ENCODE measurements at places on chromosomes 5 and 9. TPM values are rescaled to one million over a fixed set of nuclear protein-coding genes. Genes with fewer than 3 reads are reported as not detected.

GRCh38 chr9:107586493-107586892, 96.9 kb upstream of the KLF4 start:
- no peaks in the 10 kb centered on the region for H3K27me3 ChIP-seq
- DNase-seq: no peak
- no peak overlapping the region for H3K27ac ChIP-seq

GRCh38 chr9:33843312-33843961, 26.5 kb downstream of the UBE2R2 start:
- H3K4me1 ChIP-seq: peaks cover 4% of the 10 kb centered on the region
- no peak for DNase-seq
- H3K36me3 ChIP-seq: no peaks in the 10 kb centered on the region
- H3K27ac ChIP-seq: no peak overlapping the region

GRCh38 chr9:91255327-91255726, 106.4 kb downstream of the AUH start:
- no peaks in the 10 kb centered on the region for H3K36me3 ChIP-seq
- no peaks in the 10 kb centered on the region for H3K4me1 ChIP-seq
- no peak overlapping the region for H3K27ac ChIP-seq
- H3K27me3 ChIP-seq: no peaks in the 10 kb centered on the region

FAM151B gene
- 0.11 TPM for polyA plus RNA-seq

DNA sequence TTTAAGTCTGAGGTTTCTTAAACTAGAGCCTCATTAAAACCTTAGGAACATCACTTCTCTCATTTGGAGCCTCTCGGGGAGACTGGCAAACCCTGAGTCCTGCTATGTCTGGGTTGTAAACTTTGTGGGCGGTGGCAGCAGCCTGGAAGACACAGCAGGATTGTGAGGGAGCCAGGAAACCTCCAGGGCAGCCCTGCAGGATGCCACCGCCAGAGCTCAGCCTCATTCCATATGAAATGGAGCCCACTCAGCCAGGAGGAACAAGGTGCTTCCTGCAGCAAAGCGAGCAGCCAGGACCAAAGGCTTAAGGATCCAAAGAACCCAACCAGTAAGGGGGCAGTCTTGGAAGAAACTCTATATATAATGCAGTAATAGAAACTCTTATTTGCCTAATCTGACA, 37.9 kb upstream of the IDNK start:
- H3K4me1 ChIP-seq: no peaks in the 10 kb centered on the region
- no peak overlapping the region for H3K4me3 ChIP-seq
- H3K27me3 ChIP-seq: no peaks in the 10 kb centered on the region
- H3K27ac ChIP-seq: no peak overlapping the region
- no peak for DNase-seq

Data from naive thymus-derived CD4-positive, alpha-beta T cell (primary cell).